Anterior cingulate cortex (tissue), 58 donors: ENCODE measurements at places on chromosomes 1 and 21.

GRCh38 chr1:61088163-61088974 lies 6.0 kb downstream of the NFIA start:
- DNase-seq = no peak

DNA sequence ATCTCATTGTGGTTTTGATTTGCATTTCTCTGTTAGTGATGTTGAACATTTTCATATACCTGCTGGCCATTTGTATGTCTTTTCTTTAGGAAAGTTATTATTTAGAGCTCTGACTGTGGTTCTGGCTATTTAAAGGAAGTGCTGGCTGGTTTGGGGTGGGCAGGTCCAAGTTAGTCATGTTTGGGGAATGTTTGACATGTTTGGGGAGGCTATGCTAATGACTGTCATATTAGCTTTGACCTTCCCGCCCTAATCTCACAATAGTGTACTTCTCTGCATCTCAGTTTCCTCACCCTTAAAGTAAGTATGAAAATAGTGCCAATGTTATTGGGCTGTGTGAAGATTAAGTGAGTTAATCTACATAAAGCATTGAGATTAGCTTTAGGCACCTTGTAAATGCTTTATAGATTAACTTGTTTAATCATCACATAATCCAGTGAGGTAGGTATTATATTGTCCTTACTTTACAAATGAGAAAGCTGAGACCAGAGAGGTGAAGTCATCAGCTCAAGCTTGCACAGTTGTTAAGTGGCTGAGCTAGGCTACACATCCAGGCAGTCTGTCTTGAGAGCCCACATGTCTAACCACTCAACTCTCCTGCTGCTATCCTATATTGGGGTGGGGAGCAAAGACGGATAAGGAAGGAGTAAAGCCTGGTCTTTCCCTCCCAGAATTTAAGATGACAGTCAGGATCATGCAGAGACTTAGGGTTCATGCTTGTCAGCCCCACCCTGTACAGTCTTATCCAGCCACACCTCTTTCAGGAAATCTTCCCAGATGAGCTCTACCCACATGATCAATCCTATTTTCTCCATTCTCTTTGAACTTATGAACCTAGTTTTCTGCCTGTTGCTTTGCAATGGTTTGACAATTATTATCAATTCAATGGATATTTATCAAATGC lies 22.8 kb upstream of the CRNN start:
- no peak for DNase-seq

- no peak for DNase-seq
Observed at GRCh38 chr1:43877101-43877500, 56.5 kb upstream of the ARTN start.

- DNase-seq = no peak
Observed at GRCh38 chr1:244980605-244981004, 116.3 kb upstream of the HNRNPU start.

DNA sequence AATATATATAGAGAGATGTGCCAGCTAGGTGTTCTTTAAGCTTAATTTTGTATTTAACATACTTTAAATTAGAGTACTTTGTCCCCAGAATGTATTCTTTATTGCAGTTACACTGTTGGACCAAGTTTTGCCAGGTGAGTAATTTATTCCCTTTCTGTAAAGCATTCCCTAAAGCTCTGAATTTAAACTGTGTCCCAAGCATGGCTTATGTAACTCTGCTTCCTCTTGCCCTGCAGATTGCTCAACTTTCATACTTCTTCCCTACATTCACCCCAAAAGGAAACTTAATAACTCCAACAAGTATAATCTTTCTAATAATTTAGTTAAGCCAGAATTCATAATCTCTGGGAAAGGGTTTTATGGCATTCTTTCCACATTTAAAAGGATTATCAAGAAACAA lies 5.6 kb downstream of the LYPLAL1 start:
- no peak for DNase-seq

DNA sequence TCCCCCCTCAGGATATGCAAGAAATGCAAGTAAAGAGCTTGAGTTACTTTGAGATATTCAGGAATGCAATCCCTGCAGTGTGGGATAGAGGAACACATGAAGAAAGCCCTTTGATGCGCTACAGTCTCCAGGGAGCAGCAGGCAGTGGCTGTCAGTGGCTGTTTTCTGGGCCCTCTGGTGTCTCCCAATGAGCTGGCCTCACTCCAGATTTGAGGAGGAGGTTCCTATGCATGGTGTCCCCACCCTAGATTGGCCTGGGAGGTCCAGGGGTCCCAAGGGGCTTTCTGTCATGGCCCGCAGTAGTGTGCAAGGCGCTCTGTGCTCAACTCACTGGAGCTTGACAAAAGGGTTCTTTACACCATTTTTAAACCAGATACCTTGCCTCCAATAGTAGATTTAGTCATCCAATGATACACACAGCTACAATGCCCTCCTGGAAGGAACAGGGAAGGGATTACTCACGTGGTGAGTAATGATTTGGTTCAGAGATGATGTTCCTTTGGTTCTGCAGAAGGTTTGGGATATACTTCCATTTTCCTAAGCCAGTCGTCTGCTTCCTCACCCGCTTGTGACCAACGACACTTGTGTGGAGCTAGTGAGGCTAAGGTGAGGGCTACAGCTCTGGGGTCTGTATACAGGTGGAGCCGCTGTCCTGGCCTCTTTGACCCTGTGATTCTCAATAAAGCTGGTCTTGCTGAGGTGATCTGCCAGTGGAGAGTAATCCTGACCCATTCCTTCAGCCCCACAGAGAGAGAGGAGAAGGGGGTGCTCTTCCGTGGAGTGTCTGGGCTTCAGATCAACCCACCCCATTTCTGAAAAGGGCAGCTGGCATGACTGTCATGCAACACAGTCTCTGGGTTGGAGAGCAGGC lies 6.6 kb downstream of the BATF3 start:
- DNase-seq = no peak

- DNase-seq = no peak
Observed at GRCh38 chr1:108016451-108016920, 51.5 kb upstream of the VAV3 start.

DNA sequence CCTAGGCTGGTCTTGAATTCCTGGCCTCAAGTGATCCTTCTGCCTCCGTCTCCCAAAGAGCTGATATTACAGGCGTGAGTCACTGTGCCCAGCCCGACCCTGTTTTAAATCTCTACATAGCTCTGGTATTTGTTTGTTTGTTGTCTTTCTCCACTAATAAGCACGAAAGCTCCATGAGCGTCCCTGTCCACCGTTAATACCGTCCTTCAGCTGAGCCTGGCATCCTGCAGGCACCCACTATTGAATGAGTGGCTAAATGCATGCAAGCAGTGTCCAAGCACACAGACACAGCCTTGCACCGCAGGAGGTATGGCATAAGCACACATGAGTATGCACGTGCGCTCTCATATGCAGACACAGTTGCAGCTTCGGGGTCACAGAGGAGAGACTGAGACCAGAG lies 4.5 kb upstream of the COL16A1 start:
- DNase-seq = no peak

GRCh38 chr21:26948194-26948593 lies 18.7 kb downstream of the ADAMTS5 start:
- DNase-seq = no peak

- DNase-seq = no peak
Observed at GRCh38 chr1:36436821-36437220, 13.4 kb downstream of the OSCP1 start.

DNA sequence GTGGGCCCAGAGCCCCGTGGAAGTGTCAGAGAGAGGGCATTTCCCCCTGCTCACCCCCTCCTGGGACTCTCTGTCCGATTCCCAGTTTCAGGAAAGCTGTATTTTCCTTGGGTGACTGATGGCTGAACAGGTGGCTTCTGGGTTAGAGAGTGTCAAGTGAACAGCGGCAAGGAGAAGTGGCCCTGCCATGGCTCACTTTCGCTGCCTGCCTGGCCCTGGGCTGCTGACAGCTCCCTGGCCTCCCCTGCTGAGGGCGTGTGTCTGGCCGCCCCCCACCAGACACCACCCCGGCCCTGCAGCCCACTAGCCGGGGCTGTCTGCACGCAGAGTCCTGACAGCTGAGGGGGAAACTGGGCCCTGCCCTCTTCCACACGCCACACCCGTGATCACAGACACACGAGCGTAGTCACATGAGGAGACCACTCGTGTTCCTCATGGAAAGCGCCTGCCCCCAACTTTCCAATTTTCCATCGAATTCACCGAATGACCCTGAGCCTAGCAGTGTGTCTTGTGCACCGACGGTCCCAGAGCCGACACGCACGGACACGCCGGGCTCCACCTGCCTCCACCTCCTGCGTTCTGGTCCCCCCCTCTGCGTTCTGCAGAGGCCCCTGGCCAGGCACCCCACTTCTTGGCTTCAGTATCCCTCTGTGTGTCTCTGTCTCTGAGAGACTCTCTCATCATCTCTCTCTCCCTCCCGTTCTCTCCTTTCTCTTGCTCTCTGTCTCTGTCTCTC lies 60.6 kb upstream of the CASZ1 start:
- DNase-seq = no peak

GRCh38 chr1:55311057-55311641 lies 96.0 kb upstream of the USP24 start:
- no peak for DNase-seq

- DNase-seq = no peak
Observed at GRCh38 chr1:208565756-208566440, 321.7 kb upstream of the PLXNA2 start.

DNA sequence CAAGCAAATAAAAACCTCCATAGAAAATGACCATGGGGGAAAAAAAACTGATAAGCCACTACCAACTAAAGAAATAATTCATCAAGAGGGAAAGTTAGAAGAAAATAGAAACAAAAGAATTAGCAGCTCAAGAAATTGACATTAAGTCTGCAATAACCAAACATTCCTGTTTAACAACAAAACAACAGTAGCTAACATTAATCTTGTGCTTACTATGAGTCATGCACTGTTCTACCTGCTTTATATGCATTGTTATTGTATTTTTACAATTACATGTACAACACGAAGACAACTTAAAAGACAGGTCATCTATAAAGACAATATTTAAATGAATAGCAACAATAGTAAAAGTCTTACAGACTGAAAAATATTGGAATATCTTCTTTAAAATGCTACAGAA lies 34.4 kb upstream of the LRRC7 start:
- DNase-seq = no peak

- no peak for DNase-seq
Observed at GRCh38 chr1:89905395-89906058, 84.7 kb downstream of the LRRC8D start.

- no peak for DNase-seq
Observed at GRCh38 chr1:41806472-41807155, 112.1 kb downstream of the HIVEP3 start.

GRCh38 chr1:228897901-228898300 lies 162.6 kb downstream of the RHOU start:
- DNase-seq = no peak

DNA sequence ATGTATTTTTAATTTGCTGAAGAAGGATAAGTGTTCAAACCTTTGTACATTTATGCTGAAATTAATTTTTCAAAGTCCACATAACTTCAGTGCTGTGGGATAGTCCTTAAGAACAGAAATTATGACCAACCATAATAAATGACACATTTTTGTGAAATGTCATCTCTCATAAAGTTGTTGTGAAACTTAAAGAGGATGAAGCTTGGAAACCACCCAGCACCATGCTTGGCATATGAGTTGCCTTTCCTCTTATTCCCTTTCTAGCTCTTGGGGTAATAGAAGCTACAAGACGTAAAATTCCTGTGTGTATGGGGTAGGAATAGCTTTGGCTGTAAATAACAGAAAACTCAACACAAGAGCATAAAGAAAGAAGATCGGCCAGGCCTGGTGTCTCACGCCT lies 18.9 kb upstream of the USP24 start:
- DNase-seq = no peak

DNA sequence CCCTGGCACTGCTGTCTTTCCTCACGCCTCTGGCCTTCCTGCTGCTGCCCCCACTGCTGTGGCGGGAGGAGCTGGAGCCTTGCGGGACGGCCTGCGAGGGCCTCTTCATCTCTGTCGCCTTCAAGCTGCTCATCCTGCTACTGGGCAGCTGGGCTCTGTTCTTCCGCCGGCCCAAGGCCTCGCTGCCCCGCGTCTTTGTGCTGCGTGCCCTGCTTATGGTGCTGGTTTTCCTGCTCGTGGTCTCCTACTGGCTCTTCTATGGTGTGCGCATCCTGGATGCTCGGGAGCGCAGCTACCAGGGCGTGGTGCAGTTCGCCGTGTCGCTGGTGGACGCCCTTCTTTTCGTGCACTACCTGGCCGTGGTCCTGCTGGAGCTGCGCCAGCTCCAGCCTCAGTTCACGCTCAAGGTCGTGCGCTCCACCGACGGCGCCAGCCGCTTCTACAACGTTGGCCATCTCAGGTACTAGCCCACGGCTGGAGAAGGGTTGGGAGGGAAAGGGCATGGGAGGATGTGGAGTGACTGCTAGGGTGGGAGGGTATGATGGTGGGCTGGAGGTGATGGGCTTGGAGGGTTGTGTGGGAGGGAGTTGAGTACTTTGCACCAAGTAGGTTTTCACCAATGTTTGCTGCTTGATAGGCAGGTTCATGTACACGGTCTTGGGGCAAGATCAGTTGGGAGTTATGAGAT lies 18.9 kb downstream of the VANGL2 start:
- DNase-seq = no peak

- no peak for DNase-seq
Observed at GRCh38 chr1:147214325-147214724, 10.8 kb downstream of the FMO5 start.

GRCh38 chr1:37949524-37950152 lies 2.8 kb upstream of the INPP5B start:
- no peak for DNase-seq

- no peak for DNase-seq
Observed at GRCh38 chr1:157969697-157970485, 23.6 kb upstream of the KIRREL1 start.

GRCh38 chr1:56034222-56034621 lies 545.1 kb downstream of the PLPP3 start:
- DNase-seq = no peak

DNA sequence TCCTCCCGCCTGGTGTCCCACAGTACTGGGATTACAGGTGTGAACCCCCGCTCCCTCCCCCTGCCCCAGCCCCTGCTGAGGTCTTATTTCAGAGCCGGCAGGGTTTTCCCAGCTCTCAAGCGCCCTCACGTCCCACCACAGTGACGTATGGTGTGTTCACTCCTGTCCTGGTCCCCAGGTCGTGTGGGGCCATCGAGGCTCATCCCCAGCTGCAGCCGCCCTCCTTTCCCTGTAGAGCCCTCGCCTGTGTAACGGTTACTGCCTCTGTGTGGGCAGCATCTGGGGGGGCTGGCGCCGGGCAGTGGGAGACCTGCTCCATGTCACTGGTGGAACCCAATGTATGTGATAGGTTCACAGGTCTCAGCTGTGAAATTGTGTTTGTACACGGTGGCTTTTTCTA lies 23.2 kb downstream of the SKI start:
- DNase-seq = no peak

GRCh38 chr1:40756523-40756922 lies 27.1 kb upstream of the KCNQ4 start:
- no peak for DNase-seq

DNA sequence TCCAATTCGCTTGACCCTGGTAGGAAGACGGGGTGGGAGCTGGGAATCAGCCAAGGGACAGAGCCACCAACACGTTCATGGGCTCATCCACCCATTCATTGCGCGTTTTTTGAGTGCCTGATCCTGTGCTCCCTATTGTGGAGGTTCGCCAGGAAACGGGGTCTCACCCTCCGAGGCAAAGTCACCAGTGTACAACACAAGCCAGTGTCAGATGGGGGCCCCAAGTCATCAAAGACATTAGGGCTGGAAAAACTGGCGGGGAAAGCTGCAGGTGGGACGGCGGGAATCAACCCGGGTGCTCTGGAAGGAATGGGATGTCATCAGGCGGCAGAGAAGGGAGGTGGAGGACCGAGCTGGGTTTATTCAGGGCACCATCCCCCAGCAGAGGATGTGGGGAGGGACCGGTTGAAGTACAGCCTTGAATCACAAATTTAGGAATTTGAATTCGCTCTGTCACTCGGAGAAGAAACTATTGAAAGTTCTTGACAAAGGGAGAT lies 667 bp upstream of the NID1 start:
- no peak for DNase-seq
